ENCODE measurements at places on chromosomes 7 and 10.
A peak's percentile ranks its signal among the peaks of the same experiment; 100 is the strongest.

DNA sequence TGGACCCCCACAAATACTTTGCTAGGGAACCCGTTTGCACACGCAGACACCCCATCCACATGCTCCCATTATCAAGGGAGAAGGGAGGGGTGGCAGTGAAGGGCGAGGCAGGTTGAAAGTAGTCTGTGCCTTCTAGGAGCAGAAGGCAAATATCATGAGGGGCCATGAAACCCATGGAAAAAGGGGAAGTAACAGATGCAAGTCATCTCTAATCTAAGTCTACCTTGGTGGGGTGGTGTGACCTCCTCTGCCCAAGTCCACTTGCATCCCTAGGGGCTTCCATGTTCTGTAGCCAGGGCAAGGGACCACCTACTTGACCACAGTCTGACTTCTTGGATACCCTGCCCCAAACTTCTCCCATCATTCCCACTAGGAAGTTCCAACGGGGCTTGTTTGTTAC is 5.5 kb downstream of the GIMAP6 start:
- DNase-seq, result no peak

DNA sequence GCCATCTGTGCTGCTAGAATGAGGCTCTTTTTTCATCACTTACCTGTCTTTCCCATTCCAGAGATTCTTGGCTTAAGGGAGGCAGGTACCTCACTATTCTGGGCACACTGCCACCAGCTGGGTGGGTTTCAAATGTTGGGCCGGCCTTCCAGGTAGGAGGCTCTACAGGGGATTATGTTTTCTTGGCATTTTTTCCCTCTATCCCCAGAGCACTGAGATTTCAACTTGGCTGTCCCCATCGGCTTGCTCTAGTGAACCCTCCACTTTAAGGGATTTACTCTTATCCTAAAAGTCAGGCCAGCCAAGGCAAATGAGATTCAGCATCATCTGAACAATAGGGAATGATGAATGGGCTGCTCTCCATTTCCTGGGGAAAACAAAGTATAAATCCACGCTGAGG is 710.1 kb upstream of the CELF2 start:
- no peak for DNase-seq

DNA sequence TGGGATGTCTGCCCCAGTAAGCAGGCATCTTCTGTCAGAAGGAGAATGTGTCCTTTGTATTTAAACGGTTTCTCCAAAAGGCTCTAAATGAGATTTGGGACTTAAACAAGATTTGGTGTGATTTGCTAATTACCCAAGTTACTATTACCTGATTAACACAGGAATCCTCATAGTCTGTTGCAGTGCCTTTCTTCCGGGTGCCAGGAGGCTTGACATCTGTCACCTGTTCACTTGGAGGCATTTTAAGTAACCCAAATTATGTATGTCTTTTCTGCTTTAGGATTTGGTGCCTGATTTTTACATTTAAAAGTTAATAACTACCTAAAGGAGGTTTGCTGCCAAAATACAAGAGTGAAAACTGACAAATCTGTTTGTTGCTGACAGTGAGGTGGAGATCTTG is 587.9 kb upstream of the GALNT17 start:
- DNase-seq, result no peak

DNA sequence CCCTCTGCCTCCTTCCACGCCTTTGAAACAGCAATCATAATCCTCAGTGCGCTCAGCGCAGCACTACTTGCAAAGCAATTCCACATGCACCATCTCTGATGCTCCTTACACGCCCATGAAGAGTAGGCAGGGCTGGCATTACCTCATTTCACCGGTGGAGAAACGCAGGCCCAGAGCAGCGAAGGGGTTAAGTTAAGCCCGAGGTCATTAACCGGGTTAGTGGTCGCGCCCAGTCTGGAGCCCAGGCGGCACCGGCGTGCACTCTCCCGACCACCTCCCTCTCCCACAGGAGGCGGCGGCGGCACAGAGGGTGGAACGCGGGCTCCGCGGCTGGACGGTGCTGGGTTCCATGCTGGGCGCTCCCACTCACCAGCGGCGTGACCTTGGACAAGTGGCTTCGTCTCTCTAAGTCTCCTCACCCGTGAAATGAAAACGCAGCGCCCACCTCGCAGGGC is 515 bp downstream of the FASTK start:
- DNase-seq, result peak; percentile 36

GRCh38 chr10:84342584-84342983 is 14.2 kb downstream of the CCSER2 start:
- DNase-seq, result no peak

- no peak for DNase-seq
These were observed 12.7 kb upstream of the VDAC2 start for GRCh38 chr10:75197906-75198305.

GRCh38 chr7:155377838-155378579 is 79.9 kb upstream of the EN2 start:
- no peak for DNase-seq
